Upper lobe of left lung (tissue), 6 donors: ENCODE measurements at places on chromosomes 4 and X. TPM values are rescaled to one million over a fixed set of nuclear protein-coding genes. Genes with fewer than 3 reads are reported as not detected.

DNA sequence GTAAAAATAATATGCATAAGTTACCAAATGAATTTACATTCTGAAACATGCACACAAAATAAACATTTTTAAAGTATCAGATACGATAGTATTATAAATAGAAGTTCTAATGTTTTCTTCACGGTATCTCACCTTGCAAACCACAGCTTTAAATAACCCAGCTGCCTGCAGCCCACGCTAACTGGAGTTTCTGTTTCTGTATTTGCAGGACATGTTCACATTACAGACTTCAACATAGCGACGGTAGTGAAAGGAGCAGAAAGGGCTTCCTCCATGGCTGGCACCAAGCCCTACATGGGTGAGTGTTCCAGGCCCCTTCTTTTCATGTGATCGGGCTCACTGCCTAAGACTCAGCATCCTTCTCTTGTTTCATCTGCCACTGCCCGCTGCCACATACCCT lies 291.7 kb downstream of the EVC2 start:
- H3K27ac ChIP-seq: no peak overlapping the region
- no peak for DNase-seq
- H3K4me1 ChIP-seq: no peaks in the 10 kb centered on the region

GRCh38 chr4:3263053-3263875 lies 14.3 kb downstream of the MSANTD1 start:
- no peaks in the 10 kb centered on the region for H3K4me1 ChIP-seq
- no peaks in the 10 kb centered on the region for H3K27me3 ChIP-seq
- no peak overlapping the region for H3K4me3 ChIP-seq
- H3K27ac ChIP-seq: no peak overlapping the region

GRCh38 chr4:153394945-153395344 lies 50.5 kb downstream of the MND1 start:
- no peaks in the 10 kb centered on the region for H3K36me3 ChIP-seq
- no peaks in the 10 kb centered on the region for H3K27me3 ChIP-seq
- no peak for DNase-seq

DNA sequence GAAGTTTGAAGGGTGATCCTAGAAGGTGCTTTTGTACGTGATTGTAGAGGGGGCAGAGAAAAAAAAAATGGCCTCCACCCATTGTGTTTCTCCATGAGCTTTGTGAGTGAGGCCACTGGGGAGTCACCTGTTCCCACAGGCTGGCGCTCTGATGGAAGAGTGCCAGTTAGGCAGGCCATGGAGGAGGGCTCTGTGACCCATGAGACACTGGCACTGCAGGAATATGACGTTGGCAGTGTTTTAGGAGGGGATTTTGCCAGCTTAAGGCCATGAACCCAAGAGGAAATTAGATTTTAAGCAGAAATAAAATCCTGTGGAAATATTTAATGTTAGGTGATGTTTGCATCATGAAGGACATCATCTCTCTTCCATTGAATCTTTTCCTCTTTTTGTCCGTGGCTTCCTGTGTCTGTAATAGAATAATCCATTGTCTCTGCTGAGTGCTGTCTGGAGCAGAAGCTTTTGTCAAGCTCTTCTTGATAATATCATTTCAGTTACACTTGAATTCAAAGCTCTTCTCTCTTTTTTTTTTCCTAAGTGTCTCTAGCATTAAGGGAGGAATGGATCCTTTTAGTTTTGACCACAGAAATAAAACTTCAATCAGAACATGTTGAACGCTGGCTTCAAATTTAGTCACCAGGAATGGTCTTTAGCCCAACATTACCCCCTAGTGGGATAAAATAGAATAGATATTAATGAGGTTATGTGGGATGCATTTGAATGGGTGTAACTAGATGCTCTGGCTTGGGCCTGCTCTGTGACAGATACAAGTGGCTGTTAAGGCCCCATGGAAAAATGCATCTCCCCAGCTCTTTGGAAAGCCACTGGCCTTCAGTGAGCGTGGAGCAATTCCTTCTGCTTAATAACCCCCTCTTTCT lies 41.0 kb upstream of the UCP1 start:
- H3K27me3 ChIP-seq: no peaks in the 10 kb centered on the region
- peaks cover 4% of the 10 kb centered on the region for H3K4me1 ChIP-seq
- DNase-seq: no peak
- H3K36me3 ChIP-seq: no peaks in the 10 kb centered on the region

GRCh38 chr4:5461477-5461876 lies 246.9 kb downstream of the EVC2 start:
- no peaks in the 10 kb centered on the region for H3K27me3 ChIP-seq
- H3K4me3 ChIP-seq: no peak overlapping the region
- H3K36me3 ChIP-seq: no peaks in the 10 kb centered on the region
- no peaks in the 10 kb centered on the region for H3K4me1 ChIP-seq
- H3K27ac ChIP-seq: no peak overlapping the region

GRCh38 chr4:68176500-68176899 lies 46.8 kb upstream of the TMPRSS11F start:
- no peak overlapping the region for H3K27ac ChIP-seq
- no peaks in the 10 kb centered on the region for H3K27me3 ChIP-seq
- no peak for DNase-seq
- H3K4me1 ChIP-seq: no peaks in the 10 kb centered on the region
- no peak overlapping the region for H3K4me3 ChIP-seq

DNA sequence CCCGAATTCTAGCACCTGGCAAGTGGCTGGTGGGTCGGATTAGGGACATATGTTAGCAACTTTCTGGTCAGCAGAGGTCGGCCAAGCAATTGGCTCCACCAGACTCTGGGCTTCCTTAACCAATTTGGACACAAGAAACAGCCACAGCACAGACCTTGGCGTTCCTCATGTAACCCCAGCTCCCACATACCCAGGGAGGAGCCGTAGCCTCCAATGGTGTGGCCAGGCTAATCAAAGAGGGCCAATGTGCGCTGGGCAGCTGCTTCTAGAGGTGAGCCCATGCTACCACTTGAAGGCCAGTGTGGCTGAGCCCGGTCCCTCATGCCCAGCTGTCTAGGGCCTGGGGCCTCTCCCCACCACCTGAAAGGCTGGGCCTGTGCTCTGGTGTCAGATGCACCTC lies 82.5 kb upstream of the MSX1 start:
- DNase-seq: peak; percentile 15
- H3K4me1 ChIP-seq: no peaks in the 10 kb centered on the region
- no peak overlapping the region for H3K4me3 ChIP-seq
- no peak overlapping the region for H3K27ac ChIP-seq

GRCh38 chr4:5067908-5068307 lies 16.6 kb downstream of the STK32B start:
- no peaks in the 10 kb centered on the region for H3K4me1 ChIP-seq
- H3K27me3 ChIP-seq: no peaks in the 10 kb centered on the region
- no peak for DNase-seq
- H3K4me3 ChIP-seq: no peak overlapping the region
- H3K27ac ChIP-seq: no peak overlapping the region
- H3K36me3 ChIP-seq: no peaks in the 10 kb centered on the region

DNA sequence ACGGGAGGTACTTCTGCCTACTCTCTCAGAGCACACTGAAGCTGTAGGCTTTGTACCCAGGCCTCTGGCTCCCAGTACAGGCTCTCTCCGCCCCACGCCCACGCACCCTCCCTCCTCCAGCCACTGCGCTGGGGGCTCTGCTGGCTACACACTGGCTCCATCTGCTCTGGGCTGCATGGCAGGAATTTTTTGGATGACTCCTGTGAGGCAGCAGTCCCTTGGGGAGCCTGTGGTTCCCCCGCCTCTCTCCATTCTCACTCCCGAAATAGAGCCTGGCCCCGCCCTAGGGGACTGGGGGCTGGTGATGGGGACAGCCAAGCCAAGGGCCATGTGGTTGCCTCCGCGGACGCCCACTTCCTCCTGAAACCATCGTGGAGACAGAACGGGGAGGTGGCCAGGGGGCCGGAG lies 58.1 kb upstream of the ADRA2C start:
- H3K27ac ChIP-seq: no peak overlapping the region
- H3K36me3 ChIP-seq: no peaks in the 10 kb centered on the region
- DNase-seq: no peak
- H3K27me3 ChIP-seq: no peaks in the 10 kb centered on the region
- H3K4me3 ChIP-seq: no peak overlapping the region

GRCh38 chr4:4394644-4395043 lies 7.7 kb downstream of the NSG1 start:
- H3K4me1 ChIP-seq: no peaks in the 10 kb centered on the region
- no peak for DNase-seq
- H3K4me3 ChIP-seq: no peak overlapping the region
- H3K27me3 ChIP-seq: no peaks in the 10 kb centered on the region

DNA sequence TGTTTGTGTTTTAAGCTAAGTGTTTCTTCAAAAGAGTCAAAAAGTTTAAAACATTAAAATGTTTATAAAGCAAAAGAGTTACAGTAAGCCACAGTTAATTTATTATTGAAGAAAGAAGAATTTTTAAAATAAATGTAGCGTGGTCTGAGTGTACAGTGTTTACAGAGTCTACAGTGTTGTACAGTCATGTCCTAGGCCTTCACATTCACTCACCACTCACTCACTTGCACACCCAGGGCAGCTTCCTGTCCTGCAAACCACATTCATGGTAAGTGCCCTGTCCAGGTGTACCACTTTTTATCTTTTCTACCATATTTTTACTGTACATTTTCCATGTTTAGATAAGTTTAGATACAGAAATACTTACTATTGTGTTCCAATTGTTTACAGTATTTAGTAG lies 239.7 kb upstream of the AGA start:
- no peak overlapping the region for H3K4me3 ChIP-seq
- no peaks in the 10 kb centered on the region for H3K4me1 ChIP-seq
- DNase-seq: no peak
- H3K27me3 ChIP-seq: no peaks in the 10 kb centered on the region
- no peaks in the 10 kb centered on the region for H3K36me3 ChIP-seq

- DNase-seq: no peak
- H3K4me3 ChIP-seq: no peak overlapping the region
- peak overlapping the region; percentile 71 for H3K27ac ChIP-seq
- H3K36me3 ChIP-seq: peaks cover 8% of the 10 kb centered on the region
Observed at GRCh38 chr4:2849267-2850152, 5.9 kb downstream of the ADD1 start.

- DNase-seq: no peak
- H3K36me3 ChIP-seq: no peaks in the 10 kb centered on the region
Observed at GRCh38 chr4:15234856-15235126, 193.0 kb upstream of the C1QTNF7 start.

- DNase-seq: no peak
- no peak overlapping the region for H3K27ac ChIP-seq
- no peaks in the 10 kb centered on the region for H3K4me1 ChIP-seq
- no peak overlapping the region for H3K4me3 ChIP-seq
- no peaks in the 10 kb centered on the region for H3K36me3 ChIP-seq
- no peaks in the 10 kb centered on the region for H3K27me3 ChIP-seq
Observed at GRCh38 chrX:70973221-70973620, 42.3 kb upstream of the SLC7A3 start.

DNA sequence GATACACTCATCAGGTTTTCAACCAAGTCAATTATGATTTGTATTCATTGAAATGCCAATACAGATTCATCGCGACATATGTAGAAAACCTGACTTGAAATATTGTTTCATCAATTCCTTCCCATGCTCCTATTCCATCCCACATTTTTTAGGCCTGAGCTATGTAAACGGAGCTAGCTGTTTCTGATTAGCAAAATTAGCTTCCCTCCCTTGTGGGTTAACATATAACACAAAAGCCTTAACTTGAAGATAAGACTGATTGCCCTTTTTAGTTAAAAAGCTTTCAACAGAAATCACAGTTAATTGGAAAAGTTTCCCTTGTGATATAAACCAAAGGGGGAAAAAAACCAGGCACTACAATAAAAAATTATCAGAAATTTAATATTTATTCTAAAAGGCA lies 32.8 kb upstream of the DCLK2 start:
- H3K4me1 ChIP-seq: no peaks in the 10 kb centered on the region
- no peaks in the 10 kb centered on the region for H3K36me3 ChIP-seq
- no peak overlapping the region for H3K27ac ChIP-seq
- DNase-seq: no peak

Gene IL2RG
- 43.8 TPM for total RNA-seq

Gene SERTM2
- total RNA-seq: not detected

Gene GAGE2A
- total RNA-seq: 0.71 TPM

Gene NRK
- 0.10 TPM for total RNA-seq

Gene NXF2
- not detected for total RNA-seq

Gene PRPS2
- 18.1 TPM for total RNA-seq

Gene MAOA
- 261 TPM for total RNA-seq

Gene MAGED4B
- total RNA-seq: 8.6 TPM

Gene GPR34
- 15.4 TPM for total RNA-seq

Gene S100P
- total RNA-seq: not detected
